ENCODE measurements at places on chromosomes 2 and 18.

GRCh38 chr18:52620926-52621439, 281.0 kb downstream of the DCC start:
- DNase-seq: no peak

DNA sequence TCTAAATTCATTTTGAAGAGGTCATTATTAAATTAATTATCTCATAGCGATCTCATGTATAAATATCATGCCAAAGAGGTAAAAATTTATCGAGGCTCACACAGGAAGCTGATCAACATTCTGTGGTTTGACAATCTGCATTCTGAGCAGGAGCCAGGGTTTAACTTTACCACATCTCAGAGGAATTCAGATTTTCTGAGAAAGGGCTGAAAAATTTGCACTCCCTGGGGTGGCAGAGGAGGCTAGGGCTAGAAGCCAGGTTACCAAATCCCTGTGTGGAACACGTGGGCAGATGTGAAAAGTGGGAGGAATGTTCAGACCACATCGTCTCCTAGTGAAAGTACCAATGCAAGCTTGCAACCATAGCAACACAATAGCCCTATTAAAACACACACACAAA, 63.5 kb upstream of the CTLA4 start:
- no peak for DNase-seq

DNA sequence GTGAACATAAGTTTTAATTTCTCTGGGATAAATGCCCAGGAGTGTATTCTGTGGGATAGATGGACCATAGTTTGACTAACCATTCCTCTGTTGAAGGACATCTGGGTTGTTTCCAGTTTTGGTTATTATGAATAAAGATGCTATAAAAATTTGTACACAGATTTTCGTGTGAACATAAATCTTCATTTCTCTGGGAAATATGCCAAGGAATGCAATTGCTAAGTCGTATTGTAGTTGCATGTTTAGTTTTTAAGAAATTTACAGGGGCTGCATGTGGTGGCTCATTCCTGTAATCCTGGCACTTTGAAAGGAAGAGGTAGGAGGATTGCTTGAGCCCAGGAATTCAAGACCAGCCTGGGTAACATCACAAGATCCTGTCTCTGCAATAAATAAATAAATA, 6.9 kb upstream of the SLC11A1 start:
- no peak for DNase-seq

DNA sequence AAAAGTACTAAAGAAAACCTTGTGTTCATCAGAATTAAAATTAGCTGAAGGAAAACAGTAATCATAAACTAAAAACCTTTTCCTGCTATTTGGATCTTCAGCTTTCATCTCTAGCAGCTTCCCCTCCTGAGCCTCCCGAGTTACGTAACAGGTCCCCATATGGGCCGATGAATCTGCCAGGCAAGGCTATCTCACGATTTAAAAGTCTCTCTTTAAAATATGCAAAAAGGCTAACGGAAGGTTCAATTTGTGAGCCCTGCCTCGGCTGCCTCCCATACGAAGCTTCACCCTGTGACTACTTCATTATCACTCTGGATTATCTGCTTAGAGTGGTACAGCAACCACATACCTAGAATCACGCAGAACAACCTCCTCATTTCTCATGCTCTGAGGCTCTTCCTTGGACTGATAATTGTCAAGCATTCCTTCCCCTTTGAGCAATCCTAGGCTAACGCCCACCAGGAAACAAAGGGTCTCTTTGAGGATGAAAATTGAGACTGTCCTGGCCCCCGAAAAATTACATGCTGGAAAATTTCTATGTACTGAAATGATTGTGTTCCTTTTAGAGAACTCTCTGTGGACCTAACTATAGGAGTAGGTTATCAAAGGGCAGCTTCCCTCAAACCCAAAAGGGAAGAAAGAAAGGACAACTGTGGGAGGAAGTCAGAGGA, 147.4 kb downstream of the ZEB2 start:
- no peak for DNase-seq

All from activated CD8-positive, alpha-beta memory T cell treated with anti-CD3 and anti-CD28 coated beads for 1 hour (primary cell).